ENCODE measurements at places on chromosomes 12 and 14.

DNA sequence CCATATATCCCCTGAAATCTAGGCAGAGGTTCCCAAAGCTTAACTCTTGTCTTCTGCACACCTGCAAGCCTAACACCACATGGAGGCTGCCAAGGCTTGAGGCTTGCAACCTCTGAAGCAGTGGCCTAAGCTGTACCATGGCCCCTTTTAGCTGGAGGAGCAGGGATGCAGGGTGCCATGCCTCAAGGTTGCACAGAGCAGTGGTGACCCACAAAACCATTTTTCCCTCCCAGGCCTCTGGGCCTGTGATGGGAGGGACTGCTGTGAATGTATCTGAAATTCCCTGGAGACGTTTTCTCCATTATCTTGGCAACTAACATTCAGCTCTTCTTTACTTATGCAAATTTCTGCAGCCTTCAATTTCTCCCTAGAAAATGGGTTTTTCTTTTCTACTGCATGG, 210.0 kb upstream of the KITLG start:
- DNase-seq = no peak

GRCh38 chr12:87795555-87795954, 233.6 kb downstream of the C12orf50 start:
- DNase-seq = no peak

- no peak for DNase-seq
Observed at GRCh38 chr12:74889563-74890236, 319.9 kb downstream of the KCNC2 start.

- DNase-seq = no peak
Observed at GRCh38 chr14:100532906-100533655, 54.1 kb downstream of the BEGAIN start.

- DNase-seq = no peak
Observed at GRCh38 chr12:104643819-104644669, 187.3 kb downstream of the CHST11 start.

DNA sequence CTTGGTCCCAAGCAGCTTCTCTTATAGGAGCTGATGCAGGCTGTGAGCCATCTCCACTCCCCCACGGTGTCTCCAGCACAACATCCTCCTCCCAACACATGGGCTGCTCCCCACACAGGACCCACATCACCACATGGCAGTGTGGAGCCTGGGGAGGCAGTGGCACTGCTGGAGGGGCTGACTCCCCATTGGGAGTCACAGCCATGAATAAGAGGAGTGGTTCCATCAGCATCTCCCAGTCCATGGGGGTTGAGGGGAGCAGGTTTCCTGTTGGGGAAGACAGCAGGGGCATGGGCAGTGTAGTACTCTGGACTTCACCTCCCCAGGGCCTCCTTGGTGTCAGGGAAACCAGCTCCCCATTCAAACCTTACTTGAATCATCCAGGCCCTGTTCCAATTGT, 40.5 kb upstream of the OXA1L start:
- DNase-seq = no peak

DNA sequence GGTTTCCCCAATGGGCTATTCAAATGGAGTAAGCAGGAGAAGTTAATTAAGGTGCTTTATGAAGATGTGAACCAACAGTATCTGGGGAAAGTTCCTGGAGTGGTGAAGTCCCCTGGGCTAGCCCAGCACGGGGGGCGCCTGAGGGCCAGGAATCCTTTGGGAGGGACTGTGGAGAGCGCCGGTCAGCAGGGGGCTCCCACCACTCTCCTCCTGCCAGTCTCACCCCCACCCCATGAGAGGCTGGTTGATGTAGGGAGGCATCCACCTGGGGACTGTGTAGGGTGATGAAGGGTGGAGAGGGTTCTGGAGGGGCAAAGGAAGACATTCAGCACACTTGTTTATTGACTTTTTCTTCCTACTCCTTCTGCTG, 4.4 kb downstream of the CEBPE start:
- DNase-seq = no peak

GRCh38 chr12:103855896-103856657, 15.0 kb upstream of the NT5DC3 start:
- no peak for DNase-seq

GRCh38 chr12:65327207-65328076, 49.0 kb downstream of the MSRB3 start:
- no peak for DNase-seq

GRCh38 chr12:105858981-105859710, 279.6 kb downstream of the NUAK1 start:
- DNase-seq = no peak

DNA sequence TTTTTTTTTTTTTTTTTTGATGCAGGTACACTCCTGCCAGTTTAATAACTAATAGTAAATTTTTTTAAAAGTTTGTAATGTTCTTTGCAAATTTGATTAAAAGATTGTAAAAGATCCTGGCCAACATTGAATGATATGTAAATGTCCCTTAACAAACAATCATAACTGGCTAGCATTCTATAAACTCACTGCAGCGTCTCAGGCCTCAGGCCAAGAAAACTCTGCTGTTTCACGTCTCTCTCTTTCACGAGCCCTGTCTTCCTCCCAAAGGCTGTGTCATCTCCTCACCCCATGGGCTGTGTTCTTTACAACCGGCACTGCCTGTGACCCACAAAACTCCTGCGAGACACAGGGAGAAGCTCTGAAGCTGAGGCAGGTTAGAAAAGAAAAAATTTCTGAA, 103.3 kb downstream of the NUAK1 start:
- DNase-seq = no peak

- DNase-seq = no peak
Observed at GRCh38 chr14:93047661-93048060, 68.1 kb downstream of the ITPK1 start.

GRCh38 chr12:115506822-115507559, 770.5 kb downstream of the MED13L start:
- no peak for DNase-seq

Measured in stimulated activated CD4-positive, alpha-beta T cell treated with anti-CD3 and anti-CD28 coated beads, TNF-alpha, amount 100 ng/mL, for 48 hours (primary cell).